Kidney (tissue), 22 donors: ENCODE measurements at places on chromosomes 5 and 9. TPM values are rescaled to one million over a fixed set of nuclear protein-coding genes. Genes with fewer than 3 reads are reported as not detected.
A peak's percentile ranks its signal among the peaks of the same experiment; 100 is the strongest.

GRCh38 chr5:83253720-83254119, 176.4 kb downstream of the XRCC4 start:
- H3K36me3 ChIP-seq = no peaks in the 10 kb centered on the region
- no peaks in the 10 kb centered on the region for H3K27me3 ChIP-seq
- H3K4me3 ChIP-seq = no peak overlapping the region
- no peak overlapping the region for H3K27ac ChIP-seq
- no peaks in the 10 kb centered on the region for H3K4me1 ChIP-seq

GRCh38 chr9:107340920-107341632, 58.0 kb downstream of the RAD23B start:
- H3K36me3 ChIP-seq = no peaks in the 10 kb centered on the region
- no peaks in the 10 kb centered on the region for H3K27me3 ChIP-seq
- H3K27ac ChIP-seq = no peak overlapping the region
- DNase-seq = peak; percentile 66
- no peak overlapping the region for H3K4me3 ChIP-seq

GRCh38 chr9:80491086-80491696, 919.4 kb downstream of the TLE4 start:
- H3K4me3 ChIP-seq = no peak overlapping the region
- no peaks in the 10 kb centered on the region for H3K27me3 ChIP-seq
- no peaks in the 10 kb centered on the region for H3K4me1 ChIP-seq
- no peak overlapping the region for H3K27ac ChIP-seq
- H3K36me3 ChIP-seq = no peaks in the 10 kb centered on the region

DNA sequence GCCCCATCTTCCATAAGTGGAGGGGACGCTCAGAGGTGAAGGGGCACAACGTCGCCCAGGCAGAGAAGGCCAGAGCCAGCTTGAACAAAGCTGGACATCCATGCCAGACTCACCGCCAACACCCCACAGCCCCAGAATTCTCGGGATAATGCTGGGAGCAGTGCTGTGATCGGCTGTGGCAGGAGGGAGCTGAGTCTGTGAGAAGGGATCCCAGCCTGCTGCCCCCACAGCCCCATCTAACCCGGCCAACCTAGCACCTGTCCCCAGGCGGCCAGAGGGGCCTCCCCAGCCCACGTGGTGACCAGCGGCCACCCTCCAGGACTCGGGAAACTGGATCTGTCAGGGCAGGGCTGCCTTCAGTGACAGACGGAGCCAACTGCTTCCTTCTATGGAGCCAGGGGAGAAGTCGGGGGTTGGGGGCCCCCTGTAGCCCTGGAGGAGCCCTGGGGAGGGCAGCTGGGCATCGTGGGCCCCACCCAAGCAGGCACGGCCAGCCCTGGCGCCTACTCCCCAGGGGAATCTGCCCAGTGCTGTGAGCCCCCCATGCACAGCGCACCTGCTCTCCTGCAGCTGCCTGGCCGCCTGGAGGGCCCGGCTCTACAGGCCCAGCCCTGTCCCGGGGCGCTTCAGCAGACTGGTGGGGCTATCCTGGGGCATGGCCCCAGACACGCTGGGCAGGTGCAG, 6.0 kb downstream of the BRD3 start:
- H3K27ac ChIP-seq = no peak overlapping the region
- DNase-seq = no peak
- H3K27me3 ChIP-seq = no peaks in the 10 kb centered on the region
- no peaks in the 10 kb centered on the region for H3K36me3 ChIP-seq
- H3K4me3 ChIP-seq = no peak overlapping the region

DNA sequence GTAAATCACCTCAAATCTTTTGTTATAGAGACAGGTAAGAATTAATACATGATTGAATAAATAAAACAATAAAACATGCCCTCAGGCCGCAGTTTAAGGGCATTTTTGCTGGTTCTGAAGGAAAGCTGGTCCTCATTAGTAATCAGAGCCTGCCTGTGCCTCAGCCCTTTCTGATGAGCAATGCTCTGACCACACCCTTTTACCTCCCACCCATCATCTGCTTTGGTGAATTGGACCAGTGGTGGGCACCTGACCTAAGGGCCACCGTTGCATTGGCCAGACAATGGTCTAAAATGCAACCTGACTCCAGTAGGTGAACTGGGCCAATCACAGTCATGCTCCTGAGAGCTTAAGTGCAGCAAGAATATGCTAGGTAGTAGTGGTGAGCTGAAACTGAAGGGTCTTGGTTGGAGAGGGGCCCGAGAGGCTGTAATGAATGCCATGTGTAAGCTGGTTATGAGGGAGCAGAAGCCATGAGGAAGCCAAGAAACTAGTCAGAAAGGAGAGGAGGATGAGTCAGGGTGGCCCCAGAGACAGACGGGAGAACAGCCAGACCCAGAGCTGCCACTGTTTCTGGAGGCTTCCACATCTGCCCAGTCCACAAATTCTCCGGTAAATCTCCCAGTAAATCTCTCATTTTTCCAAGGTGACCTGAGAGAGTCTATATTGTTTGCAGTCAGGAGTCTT, 45.5 kb upstream of the ZSWIM6 start:
- H3K4me1 ChIP-seq = peaks cover 5% of the 10 kb centered on the region
- H3K27ac ChIP-seq = no peak overlapping the region
- no peaks in the 10 kb centered on the region for H3K36me3 ChIP-seq
- H3K4me3 ChIP-seq = no peak overlapping the region
- no peaks in the 10 kb centered on the region for H3K27me3 ChIP-seq
- DNase-seq = no peak

DNA sequence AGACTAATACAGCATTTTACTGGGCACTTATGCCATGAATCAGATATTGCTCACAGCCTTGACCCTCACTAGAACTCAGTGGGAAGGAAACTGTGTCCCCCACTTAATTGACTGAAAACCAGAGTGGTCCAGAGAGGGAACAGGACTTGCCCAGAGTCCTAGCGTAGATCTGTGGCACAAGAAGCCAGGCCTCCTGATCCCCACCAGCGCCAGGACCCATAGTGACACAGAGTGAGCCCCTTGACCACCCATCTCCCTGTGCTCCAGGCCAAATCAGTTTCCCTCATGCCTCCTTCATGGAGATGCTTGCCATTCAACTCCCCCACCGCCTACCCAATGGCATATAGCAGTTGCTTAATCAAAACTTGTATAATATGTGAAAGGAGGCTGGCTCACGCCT, 8.3 kb downstream of the KIF12 start:
- no peak overlapping the region for H3K4me3 ChIP-seq
- peak; percentile 25 for DNase-seq
- H3K27me3 ChIP-seq = no peaks in the 10 kb centered on the region
- no peak overlapping the region for H3K27ac ChIP-seq
- H3K36me3 ChIP-seq = peaks cover 7% of the 10 kb centered on the region
- H3K4me1 ChIP-seq = no peaks in the 10 kb centered on the region

GRCh38 chr5:174141398-174141797, 95.9 kb downstream of the NSG2 start:
- no peaks in the 10 kb centered on the region for H3K4me1 ChIP-seq
- no peaks in the 10 kb centered on the region for H3K27me3 ChIP-seq
- no peaks in the 10 kb centered on the region for H3K36me3 ChIP-seq
- no peak overlapping the region for H3K27ac ChIP-seq
- H3K4me3 ChIP-seq = no peak overlapping the region

GRCh38 chr5:142865631-142866030, 95.5 kb downstream of the ARHGAP26 start:
- H3K4me1 ChIP-seq = no peaks in the 10 kb centered on the region
- DNase-seq = no peak
- no peaks in the 10 kb centered on the region for H3K36me3 ChIP-seq

DNA sequence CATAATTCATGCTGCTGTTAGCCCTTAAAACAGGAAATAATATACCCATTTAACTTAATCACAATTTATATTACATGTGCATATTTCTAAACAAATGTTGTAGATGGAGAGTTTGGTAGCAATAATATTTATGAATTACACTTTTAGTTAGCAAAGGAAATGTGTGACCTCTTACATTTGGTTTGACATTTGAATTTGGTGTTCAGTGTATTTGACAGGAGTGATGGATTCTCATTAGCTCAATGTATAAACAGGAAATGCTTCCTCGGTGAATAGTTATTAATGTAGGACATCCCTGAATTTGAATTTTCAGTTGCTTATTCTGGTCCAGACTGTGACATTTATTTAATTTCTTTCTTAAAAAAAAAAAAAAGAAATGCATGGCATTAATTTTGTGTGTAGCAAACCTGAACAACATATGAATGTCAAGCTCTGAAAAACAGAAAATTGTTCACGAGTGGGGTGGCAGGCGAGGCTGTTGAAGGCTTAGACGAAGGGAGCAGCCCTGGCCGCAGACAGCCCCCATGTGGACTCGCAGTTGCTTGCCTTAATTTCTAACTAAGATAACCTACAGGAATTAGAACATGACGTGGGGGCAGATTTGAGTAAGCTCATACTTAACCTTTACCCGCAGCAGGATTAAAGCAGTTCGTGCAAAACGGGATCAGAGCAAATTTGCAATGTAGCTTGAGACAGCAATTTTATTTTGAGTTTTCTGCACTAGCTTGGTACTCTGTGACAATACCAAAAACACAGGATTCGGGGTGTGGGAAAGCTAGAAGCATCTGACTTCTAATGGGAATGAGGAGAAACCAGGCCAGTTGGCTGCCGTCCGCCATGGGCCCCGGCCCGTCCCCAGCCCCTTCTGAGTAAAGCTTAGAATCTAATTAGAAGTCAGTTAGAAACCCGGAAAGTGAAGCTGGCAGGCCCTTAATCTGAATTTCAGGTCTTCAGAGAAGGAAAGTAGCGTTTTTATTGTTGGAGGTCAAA, 134.3 kb downstream of the MACROH2A1 start:
- H3K36me3 ChIP-seq = no peaks in the 10 kb centered on the region
- H3K27ac ChIP-seq = no peak overlapping the region
- DNase-seq = peak; percentile 34
- no peaks in the 10 kb centered on the region for H3K4me1 ChIP-seq

GRCh38 chr5:50874306-50875001, 208.0 kb downstream of the PARP8 start:
- no peaks in the 10 kb centered on the region for H3K27me3 ChIP-seq
- H3K4me3 ChIP-seq = no peak overlapping the region
- no peaks in the 10 kb centered on the region for H3K36me3 ChIP-seq
- peak overlapping the region; percentile 47 for H3K27ac ChIP-seq
- no peaks in the 10 kb centered on the region for H3K4me1 ChIP-seq

DNA sequence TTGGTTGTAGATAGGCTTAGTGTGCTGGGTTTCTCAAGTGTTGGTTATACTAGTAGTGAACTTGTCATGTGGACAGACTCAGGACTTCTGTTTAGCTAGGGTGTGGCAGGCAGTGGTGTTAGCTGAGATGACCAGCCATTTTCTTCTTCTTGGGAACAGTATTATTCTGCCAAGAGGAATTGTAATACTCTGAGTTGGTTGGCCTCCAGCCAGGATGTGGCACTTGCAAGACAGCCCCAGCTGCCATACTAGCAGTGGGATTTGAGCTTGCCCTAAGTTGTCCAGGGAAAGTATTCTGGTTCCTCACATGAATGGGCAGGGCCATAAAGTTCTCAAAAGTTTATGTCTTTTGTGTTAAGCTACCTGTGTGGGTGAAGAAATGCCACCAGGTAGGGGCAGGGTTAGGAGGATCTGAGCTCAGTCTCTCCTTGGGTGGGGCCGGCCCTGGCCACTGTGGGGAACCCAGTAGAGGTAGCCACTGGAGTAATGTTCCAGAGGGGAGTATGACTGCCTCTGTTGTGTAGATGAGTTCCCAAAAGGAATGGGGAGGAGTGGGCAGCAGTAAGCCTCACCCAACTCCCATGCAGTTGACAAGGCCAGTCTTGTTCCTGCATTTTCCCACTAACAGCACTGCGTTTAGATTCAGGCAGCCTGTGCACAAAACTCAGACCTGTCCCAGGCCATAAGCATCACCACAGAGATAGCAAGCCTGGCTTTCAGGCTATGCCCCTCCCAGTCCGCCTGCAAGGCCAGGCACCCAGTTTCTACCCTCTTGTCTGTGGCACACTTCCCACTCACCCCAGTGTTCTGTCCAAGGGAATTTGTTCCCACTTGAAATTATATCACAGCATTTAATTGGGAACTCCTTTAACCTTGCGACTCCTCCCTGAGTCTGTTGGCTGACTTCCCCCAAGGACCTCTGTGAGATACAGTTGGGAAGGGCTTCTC, 250.7 kb downstream of the ANXA1 start:
- H3K36me3 ChIP-seq = no peaks in the 10 kb centered on the region
- no peaks in the 10 kb centered on the region for H3K27me3 ChIP-seq
- no peaks in the 10 kb centered on the region for H3K4me1 ChIP-seq
- H3K4me3 ChIP-seq = no peak overlapping the region
- DNase-seq = no peak

DNA sequence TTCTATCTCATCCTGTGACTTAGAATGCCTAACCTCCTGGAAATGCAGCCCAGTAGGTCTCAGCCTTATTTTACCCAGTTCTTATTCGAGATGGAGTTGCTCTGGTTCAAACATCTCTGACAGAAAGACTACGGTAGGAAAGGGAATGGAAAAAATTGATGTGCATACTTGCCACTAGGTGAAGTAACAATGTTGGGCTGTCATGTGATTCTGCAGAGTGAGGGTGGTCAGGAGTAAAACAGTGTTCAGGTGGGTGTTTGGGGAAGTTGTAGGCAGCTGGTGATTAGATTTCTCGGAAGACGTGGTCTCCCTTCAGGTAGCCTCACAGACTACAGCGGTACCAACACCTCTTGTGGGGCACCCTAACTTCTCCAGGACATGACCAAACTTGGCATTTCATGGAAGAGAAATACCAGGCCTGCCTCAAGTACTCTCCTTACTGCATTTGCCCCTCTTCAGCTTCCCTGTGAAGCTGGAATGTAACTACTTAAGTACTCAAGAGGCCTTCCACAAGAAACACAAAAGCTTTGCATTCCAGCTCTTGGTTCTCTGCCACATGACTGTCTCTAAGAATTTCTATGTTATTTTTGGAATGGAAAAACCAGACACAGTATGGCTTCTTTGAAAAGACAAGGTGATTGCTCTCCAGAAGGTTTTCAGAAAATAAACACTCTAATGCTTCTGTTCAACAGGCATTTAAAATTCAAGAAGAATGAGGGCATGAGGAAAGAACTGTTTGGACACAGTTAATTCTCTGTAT, 17.4 kb upstream of the ENTREP1 start:
- no peaks in the 10 kb centered on the region for H3K4me1 ChIP-seq
- H3K4me3 ChIP-seq = no peak overlapping the region
- DNase-seq = peak; percentile 36
- H3K27ac ChIP-seq = no peak overlapping the region
- no peaks in the 10 kb centered on the region for H3K27me3 ChIP-seq

- H3K4me3 ChIP-seq = no peak overlapping the region
- H3K27ac ChIP-seq = no peak overlapping the region
- no peaks in the 10 kb centered on the region for H3K36me3 ChIP-seq
- H3K27me3 ChIP-seq = no peaks in the 10 kb centered on the region
- no peak for DNase-seq
Observed at GRCh38 chr5:8135742-8136141, 266.8 kb downstream of the MTRR start.

- no peak overlapping the region for H3K4me3 ChIP-seq
- H3K27me3 ChIP-seq = no peaks in the 10 kb centered on the region
- H3K4me1 ChIP-seq = no peaks in the 10 kb centered on the region
- peaks cover 3% of the 10 kb centered on the region for H3K36me3 ChIP-seq
Observed at GRCh38 chr9:116276651-116277121, 123.1 kb downstream of the PAPPA start.

NACC2 gene
- total RNA-seq = 30.9 TPM

GDNF gene
- 0.88 TPM for total RNA-seq

PTPN3 gene
- total RNA-seq = 40.6 TPM

CDO1 gene
- total RNA-seq = 3.0 TPM

SMIM32 gene
- 5.1 TPM for total RNA-seq

CXCL14 gene
- total RNA-seq = 104 TPM

ISOC1 gene
- total RNA-seq = 12.4 TPM

AQP3 gene
- 135 TPM for total RNA-seq

CD74 gene
- total RNA-seq = 2,003 TPM

OR1K1 gene
- not detected for total RNA-seq
